ENCODE measurements at places on chromosomes 6 and 20.

DNA sequence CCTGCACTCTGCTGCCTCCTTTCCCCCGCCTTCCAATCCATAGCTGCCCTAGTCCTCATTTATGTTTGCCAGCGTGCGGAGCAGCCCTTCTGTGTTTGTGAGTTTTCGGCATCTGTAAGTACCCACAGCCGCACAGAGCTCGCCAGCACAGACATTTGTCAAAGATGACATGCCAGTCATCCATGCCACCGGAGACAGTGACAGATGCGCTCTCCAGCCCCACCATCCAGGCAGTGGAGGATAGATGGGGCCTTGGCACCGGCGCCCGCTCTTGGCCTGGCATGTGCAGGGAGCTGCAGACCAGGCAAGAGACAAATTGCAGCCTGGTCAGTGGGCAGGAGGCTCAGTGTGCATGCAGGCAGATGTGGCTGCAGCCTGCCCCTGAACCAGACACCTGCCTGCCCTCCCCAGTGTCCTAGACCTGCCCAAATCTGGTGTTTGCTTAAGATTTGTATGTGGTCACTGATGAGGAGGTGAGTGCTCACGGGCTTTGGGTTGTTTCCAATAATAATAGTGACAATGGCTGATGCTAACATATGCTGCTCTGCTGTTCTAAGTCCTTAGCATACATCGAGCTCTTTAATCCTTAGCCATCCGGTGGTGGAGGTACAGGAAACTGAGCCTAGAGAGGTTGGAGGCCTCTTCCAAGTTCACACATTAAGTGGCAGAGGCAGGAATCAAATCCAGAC lies 78.1 kb downstream of the UNC5CL start:
- DNase-seq: no peak

GRCh38 chr20:40493549-40493948 lies 195.5 kb downstream of the MAFB start:
- DNase-seq: no peak

DNA sequence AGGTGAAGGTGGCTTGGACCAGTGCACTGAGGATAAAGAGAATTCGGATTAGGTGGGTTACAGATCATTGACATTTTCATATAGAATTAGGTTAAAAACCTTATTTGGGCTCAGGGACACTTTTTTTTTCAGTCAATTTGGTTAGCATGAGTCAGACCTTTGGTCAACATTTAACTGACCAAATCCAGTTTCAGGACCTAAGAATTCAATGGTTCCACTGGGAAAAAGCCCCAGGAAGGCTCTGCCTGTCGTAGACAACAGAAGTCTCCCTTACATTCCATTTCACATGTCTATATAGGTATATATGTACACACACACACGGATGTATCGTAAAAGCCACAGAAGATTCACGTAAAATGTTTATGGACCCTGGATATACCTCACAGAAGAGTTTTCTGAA lies 184.2 kb upstream of the RREB1 start:
- no peak for DNase-seq

- no peak for DNase-seq
These were observed 925.5 kb upstream of the SLC35B3 start for GRCh38 chr6:9360881-9361280.

GRCh38 chr6:136077834-136078576 lies 172.1 kb downstream of the MTFR2 start:
- DNase-seq: no peak

DNA sequence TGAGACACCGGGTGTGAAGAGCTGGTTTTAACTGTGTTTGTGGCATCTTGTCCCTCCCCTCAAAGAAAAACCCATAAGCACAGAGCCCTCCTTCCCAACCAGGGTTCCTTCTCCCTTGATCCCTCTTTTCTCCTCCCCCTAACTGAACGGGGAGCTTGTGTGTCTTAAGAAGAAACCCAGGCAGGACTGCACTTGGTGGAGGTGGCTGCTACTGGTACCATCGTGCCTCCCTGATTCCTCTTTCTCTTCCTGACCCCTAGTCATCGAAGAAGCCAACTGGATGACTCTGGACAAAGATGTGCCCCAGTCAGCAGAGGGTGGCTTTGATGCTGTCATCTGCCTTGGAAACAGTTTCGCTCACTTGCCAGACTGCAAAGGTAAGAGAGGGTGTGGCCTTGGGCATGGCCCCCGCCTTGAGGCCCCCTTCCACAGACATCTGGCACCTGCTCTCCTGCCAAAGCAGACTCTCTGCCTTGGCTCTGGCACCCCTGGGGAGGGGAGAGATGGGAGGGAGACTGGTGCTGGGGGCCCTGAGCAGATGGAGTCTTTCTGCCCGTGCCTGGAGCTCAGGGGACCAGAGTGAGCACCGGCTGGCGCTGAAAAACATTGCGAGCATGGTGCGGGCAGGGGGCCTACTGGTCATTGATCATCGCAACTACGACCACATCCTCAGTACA lies 2.1 kb downstream of the GNMT start:
- no peak for DNase-seq

- no peak for DNase-seq
These were observed 151.5 kb upstream of the FLRT3 start for GRCh38 chr20:14488756-14489479.

DNA sequence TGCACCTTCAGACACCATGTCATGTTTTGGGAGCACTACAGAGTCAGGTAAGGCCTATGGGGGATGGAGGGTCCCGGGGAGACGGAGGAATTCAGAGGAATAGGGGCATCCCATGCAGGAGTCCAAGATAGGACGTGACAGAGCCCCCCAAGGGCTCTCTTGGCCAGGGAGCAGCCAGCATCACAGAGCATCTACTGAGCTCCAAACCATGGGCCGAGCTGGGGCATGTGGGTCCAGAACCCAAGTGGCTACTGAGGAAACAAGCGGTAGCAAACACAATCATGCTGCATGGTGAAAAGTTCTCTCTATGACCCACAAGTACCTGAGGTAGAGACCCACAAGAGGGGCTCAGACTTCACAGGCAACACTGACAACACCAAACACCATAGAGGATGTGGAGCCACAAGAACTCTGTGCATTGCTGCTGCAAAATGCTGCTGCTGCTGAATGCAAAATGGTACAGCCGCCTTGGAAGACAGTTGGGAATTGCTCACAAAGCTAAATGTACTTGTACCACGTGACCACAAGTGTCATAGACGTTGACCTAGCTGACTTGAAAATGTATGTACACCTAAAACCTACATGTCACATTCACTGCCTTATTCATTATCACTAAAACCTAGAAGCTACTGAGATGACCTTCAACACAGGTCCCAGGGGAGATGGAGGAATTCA lies 33.4 kb upstream of the MAS1L start:
- DNase-seq: no peak

- peak; percentile 85 for DNase-seq
These were observed 525 bp downstream of the NCOA7 start for GRCh38 chr6:125791151-125791819.

DNA sequence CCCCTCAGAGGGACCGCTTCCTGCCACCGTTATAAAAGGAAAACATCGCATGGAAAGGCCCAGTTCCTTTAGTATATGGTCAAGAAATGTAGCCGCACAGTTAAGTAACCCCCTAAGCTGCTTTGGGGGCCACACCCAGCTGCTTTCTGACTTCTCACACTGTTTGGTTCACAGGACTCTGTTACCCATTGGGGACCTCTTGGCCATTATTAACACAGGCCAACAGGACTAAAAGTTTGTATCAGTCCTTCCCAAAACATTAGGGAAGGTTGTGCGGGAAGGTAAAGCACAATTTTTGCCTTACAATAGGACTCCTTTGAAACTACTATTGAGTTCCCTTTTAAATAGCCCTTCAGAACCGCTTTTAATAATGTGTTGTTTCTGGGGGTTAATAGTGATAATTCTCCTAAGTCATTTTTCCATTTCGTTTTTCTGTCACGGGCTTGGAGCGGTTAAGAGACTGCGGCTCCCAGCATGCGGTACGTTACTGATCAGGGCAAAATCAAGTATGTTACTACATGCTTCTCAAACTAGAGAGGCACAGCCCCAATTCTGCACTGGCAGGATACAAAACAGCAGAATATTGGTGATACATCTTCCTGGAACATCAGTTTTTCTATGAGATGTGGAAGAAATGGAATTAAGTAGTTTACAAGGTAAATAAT lies 668 bp upstream of the RPP40 start:
- no peak for DNase-seq

GRCh38 chr6:13614126-13614925 lies 809 bp upstream of the NOL7 start:
- DNase-seq: peak; percentile 66

GRCh38 chr6:32491700-32492099 lies 38.4 kb downstream of the HLA-DRB5 start:
- no peak for DNase-seq

DNA sequence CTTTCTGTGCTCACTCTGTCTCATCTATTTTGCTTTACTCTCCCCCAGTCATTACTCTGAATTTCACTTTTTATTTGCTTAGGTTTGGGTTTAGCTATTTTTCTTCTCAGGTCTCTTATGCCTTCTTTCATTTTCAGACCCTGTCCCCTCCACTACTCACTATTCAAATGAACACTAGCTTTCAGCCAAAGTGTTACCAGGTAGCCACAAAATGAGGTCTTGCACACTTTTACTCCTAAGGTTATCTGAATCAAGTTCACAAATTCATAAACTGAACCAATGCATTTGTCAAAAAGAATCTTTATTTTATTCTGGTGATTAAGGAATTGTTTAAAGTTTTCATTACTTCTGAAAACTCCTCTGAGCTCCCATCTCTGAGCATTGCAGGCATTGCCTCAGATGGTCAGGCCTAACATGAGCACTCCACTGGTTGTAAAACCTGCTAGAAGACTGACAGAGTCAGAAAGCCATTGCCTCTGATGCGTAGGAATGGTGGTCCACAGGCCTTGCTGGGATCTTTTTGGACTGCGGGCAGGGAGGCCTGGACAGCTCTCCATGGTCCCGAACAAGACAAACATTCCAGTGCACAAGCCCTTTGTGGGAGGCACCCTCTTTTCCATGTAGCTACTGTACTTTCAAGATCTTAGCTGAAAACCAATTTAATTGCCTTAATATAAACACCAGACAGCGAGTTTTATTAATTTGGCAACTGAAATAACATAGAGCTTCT lies 48.5 kb downstream of the FYN start:
- DNase-seq: no peak

DNA sequence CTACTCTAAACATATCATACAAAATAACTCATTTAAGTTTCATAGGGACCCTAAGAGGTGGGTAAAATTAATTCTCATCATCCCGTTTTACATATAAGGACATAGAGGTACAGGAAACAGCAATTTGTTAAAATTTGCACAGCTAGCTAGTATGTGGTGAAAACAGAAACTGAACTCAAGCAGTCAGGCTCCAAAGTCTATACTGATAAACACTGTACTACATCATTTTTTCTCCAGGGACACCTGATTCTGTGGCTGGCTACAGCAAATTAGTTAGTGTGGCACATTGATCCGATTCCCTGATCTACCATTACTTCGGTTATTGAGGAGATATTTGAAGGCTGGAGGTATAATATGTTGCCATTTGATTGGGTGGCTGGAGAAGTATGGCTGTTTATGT lies 36.2 kb upstream of the E2F3 start:
- DNase-seq: no peak

DNA sequence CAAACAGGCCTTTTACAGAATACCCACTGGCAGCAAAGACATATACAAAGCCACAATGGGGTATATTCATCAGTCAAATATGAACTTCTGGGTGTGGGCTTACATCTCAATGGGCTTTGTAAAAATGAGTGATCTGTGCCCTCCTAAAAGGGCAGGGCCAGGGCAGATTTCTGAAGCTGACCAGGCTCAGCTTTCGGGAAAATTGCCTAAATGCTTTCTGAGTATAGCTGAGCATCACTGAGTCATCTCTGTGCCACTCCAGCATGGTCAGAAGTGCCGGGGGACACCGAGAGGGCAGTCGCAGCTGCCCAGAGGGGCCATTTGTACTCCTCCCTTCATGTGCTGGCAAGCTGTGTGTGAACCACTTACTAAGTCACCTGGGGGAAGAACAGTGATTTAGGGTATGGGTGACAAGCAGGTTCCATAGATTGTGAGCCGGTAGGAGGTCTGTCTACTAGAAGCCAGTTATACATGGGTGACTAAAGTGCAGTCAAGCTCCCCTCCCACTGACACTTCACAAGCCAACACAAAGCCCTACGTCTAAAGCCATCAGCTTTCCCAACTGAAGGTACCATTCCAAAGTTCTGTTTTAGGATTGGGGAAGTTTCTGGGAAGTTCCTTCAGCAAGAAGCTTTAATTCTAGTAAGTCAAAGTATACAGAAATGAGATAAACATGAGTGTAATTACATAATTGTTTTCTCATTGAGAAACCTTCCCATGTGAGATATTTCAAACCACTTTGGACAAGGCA lies 147.6 kb upstream of the TAB2 start:
- DNase-seq: no peak

DNA sequence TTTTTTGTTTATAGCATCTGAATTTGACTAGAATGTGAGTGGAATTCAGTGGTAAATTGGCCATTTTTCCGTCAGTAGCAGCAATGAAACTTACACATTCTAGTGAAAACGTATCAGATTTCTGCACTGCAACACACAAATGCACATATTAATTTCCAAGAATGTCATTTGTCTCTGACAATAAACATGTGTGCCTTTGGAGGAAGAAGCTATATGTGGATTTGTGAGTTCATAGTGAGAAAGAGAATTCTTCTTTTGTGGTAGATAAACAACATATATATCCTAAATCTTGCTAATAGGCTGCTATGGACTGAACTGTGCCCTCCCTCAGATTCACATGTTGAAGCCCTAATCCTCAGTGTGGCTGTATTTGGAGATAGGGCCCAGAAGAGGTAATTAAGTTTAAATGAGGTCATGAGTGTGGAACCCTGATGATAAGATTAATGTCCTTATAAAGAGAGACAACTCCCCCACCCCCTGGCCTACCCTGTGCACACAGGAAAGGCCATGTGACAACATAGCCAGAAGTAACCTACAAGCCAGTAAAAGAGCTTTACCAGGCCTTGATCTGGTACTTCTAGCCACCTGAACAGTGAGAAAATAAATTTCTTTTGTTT lies 200.2 kb upstream of the EYA4 start:
- peak; percentile 54 for DNase-seq

DNA sequence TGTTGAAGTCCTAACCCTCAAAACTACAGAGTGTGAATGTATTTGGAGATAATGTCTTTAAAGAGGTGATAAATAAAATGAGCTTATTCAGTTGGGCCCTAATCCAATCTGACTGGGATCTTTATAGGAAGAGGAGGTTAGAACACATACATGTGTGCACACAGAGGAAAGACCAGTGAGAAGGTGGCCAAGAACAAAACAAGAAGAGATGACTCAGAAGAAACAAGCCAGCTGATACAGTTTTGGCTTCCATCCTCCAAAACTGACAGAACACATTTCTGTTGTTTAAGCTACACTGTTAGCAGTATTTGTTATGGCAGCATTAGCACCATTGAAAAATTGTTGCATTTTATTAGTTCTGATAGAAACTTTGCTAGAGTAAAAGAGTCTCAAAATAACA lies 609.3 kb upstream of the IMPG1 start:
- DNase-seq: no peak

GRCh38 chr6:91796603-91797002 lies 1209.7 kb upstream of the MAP3K7 start:
- no peak for DNase-seq

Measured in hematopoietic multipotent progenitor cell treated with erythropoietin and hydrocortisone succinate and interleukin-3 and kit ligand, for 4 days (in vitro differentiated cells).